ENCODE measurements at places on chromosomes 11 and 22.

DNA sequence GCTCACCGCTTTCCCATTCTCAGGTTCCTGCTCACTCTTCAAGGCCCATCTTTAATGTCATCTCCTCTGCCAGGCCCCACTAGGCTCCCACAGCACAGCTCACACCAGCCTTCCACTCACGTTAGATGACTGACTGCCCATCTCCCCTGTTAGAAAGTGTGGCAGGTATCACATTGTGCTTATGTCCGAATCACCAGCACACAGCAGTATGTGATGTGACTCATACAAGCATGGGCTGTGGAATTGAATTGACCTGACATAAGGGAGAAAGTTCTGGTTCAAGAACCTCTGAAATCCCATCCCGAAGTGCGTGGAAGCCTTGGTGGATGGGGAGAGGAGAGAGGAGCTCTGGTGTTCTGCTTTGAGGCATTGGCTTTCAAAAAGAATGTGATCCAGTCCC, 6.5 kb downstream of the VSTM5 start:
- DNase-seq: no peak

- no peak for DNase-seq
Measured at GRCh38 chr11:11789735-11790369, 51.9 kb upstream of the USP47 start.

GRCh38 chr11:109275931-109276330, 146.1 kb upstream of the C11orf87 start:
- no peak for DNase-seq

DNA sequence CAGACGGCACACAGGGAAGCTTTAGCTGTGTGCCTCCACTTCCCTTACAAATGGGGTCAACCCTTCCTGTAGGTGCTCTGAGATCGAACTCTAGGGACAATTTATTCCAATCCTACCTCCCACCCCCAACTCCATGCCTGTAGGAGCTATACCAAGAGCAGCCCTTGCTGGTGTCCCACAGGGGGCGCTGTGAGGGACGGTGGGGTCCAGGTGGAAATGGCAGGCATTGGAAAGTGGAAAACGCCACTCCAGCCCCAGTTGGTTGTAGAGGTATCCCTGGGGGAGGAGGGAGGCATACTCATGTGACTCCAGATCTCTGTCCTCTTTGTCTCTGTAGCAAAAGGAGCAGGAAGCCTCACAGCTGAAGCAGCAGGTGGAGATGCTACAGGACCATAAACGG, 161.3 kb downstream of the MYO18B start:
- DNase-seq: peak; percentile 41

- DNase-seq: no peak
Measured at GRCh38 chr11:34175284-34176019, 70.0 kb downstream of the NAT10 start.

GRCh38 chr11:79430280-79430679, 10.6 kb downstream of the TENM4 start:
- DNase-seq: no peak

- DNase-seq: no peak
Measured at GRCh38 chr11:36357831-36358230, 61.7 kb downstream of the PRR5L start.

GRCh38 chr11:76317296-76317695, 63.6 kb downstream of the THAP12 start:
- DNase-seq: no peak

GRCh38 chr11:113567867-113568544, 92.8 kb upstream of the DRD2 start:
- no peak for DNase-seq

GRCh38 chr11:29773656-29774264, 243.1 kb downstream of the KCNA4 start:
- DNase-seq: no peak

- no peak for DNase-seq
Measured at GRCh38 chr11:11499300-11499699, 122.5 kb downstream of the GALNT18 start.

DNA sequence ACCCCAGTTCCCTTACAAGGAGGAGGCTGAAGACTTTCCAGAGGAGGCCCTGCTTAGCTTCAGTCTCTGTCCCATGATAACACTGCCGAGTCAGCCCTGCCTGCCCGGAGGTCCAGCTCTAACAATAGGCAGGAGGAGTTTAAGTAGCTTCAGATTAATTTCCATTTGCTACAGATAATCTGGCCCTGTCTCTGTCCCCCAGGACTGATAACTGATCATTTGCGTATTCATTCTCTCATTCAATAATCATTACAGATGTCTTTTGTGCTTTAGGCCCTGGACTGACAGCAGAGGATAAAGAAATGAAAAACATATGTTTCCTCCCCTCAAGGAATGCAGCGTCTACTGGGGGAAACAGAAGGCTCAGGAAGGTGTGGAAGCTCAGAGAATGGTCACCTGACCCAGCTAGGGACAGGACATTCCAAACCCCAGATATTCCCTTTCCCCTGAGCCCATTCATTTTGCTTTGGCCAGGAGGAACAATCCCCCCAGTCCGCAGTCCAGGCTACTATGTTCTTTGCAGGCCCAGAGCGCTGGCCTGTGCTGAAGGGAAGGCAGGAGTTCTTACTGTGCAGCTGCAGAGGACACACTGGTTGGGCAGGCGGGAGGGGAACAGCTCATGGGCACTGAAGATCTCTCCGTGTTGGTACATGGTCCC, 20.8 kb downstream of the CHRDL2 start:
- no peak for DNase-seq

GRCh38 chr11:46417711-46418110, 26.1 kb upstream of the CHRM4 start:
- DNase-seq: no peak

DNA sequence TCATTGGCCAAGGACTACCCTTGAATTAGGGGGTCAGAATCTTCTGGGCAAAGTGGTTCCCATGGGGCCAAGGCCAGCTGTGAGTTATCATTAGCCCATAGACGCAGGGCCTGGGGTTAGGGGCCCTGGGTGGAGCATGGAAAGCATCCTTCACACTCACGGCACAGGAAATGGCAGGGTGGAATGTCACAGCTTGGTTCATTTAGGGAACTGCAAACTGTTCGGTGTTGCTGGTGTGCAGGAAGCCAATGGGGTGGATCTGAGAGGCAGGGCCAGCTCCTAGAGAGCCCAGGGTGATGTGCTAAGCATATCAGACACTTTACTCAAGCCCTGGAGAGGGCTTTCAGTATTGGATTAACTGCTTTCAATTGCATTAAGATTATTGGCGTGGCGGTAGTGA, 42.9 kb downstream of the TECTA start:
- DNase-seq: no peak

- DNase-seq: no peak
Measured at GRCh38 chr11:83151274-83151977, 5.5 kb upstream of the PCF11 start.

- DNase-seq: no peak
Measured at GRCh38 chr11:4619514-4619913, 11.5 kb upstream of the TRIM68 start.

DNA sequence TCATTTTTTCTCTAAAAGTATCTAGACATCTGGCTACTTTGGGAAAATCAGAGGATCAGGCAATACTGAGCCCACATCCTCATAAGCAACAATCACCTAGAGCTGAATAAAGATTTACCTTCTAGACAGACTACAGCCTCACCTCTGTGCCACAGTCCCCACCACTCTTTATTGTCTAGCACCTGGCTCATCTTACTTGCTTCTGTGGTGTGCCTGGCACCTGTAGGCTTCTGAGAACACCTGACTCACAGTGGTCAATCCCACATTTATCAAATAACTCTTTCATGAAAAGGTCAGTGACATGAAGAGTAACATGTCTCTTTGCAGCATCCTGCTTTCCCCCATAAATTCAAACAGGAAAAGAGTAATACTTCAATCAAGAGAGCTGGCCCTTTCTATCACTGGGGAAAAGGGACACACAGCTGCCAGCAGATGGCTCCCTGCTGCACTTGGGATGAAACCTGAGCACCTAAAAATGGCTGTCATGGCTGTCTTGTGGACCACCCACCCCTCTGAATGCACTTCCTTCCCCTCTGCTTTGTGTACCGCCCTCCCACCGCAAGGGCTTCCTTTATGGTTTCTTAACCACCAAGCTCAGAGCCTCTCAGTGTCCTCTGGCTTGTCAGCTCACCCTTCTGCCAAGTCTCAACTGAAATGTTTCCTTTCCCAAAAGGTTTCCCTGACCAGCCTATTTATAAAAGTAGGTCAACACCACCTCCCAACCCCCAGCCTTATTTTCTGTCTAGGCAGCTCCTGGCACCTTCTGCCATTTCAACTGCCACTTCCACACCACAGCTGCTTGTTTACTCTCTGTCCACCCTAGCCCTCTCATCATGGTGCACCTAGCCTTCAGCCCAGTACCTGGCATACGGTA, 9.3 kb downstream of the TFIP11 start:
- DNase-seq: peak; percentile 66

GRCh38 chr11:121372671-121373429, 79.3 kb upstream of the SORL1 start:
- no peak for DNase-seq

GRCh38 chr22:33034753-33035152, 23.4 kb downstream of the SYN3 start:
- DNase-seq: no peak

- DNase-seq: no peak
Measured at GRCh38 chr11:93743291-93743690, 1.8 kb downstream of the C11orf54 start.

GRCh38 chr11:76781046-76781801, 1.9 kb upstream of the TSKU start:
- no peak for DNase-seq

DNA sequence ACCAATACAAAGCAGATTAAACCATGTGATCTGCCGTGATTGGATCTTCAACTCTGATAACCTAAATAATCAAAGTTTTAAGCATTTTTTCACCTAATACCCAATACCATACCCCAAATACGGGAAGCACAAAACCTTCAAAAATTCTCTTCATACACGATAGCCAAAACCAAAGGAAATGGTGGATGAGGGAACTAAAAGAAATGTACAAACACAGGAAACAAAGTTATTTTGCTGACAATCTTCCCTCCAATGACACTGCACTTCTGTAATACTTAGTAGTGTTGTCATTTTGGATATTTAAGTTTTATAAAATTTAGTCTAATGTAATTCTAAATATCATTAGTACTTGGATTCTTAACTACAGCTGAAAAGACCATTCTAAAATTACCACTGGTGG, 27.0 kb downstream of the CSTF3 start:
- DNase-seq: no peak

- DNase-seq: no peak
Measured at GRCh38 chr11:24661331-24661730, 164.5 kb downstream of the LUZP2 start.

GRCh38 chr11:20110908-20111669, 49.2 kb downstream of the DBX1 start:
- peak; percentile 68 for DNase-seq

GRCh38 chr22:39432361-39432811, 24.4 kb upstream of the MGAT3 start:
- DNase-seq: no peak

DNA sequence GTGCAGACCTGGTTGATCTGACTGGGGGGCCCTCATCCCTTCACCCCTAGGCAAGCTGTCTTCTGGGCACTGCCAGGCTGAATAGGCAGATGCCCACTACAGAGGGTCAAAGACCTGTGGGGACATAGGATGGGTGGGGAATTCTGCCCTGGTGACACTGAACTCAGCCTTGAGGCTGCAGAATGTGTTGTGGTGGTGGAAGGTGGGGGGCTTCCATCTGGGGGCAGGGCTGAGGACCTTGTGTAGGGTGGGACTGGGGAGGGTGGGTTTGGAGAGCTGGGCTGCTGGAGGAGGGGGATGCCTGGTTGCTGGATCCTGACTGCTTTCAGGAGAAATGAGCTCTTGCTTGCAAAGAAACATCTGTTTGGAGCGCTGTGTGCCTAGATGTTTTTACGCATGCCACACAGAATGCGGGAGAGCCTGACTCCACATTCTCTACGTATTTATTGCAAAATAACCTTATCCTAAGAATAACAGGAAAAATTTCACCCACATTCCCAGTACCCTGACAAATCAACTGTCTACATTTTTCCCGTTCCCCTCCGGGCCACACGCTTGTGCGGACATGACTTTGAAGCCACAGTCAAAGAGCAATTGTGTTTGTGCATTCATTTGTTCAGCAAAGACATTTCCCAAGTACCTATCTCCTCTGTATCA, 18.3 kb downstream of the SMIM38 start:
- DNase-seq: no peak

GRCh38 chr11:121194731-121195596, 93.9 kb downstream of the TECTA start:
- peak; percentile 66 for DNase-seq

DNA sequence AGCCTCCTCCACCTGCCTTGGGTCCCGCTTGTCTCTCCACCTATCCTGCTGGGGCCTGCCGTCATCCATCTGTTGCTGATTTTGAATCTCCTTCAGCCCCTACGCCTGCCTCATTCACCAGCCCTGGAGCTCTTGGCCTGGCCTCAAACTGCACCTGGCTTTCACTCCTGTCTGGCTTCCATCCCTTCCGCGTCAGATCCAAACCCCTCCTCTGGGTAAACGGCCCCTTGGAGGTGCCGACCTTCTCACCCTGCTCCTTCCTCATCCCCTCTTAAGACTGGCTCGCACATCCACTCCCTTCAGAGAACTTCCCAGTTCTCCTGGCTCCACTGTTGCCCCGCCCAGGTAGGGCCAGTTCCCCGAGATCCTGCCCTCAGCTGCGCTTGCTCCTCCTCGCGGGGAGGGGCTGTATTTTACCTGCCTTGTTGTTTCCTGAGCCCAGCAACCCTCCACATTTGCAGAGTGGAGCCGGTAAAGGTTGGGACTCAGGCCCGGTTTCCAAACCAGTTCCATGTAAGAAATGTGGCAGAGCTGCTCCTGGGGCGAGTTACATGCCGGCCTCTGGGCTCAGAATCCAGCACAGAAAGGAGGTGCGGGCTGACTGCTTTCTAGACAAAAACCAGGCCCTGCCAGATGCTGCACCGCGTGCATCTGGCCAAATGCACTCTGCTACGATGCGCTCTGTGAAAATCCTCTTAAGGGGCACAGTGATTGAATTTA, 13.9 kb upstream of the SHANK2 start:
- no peak for DNase-seq

DNA sequence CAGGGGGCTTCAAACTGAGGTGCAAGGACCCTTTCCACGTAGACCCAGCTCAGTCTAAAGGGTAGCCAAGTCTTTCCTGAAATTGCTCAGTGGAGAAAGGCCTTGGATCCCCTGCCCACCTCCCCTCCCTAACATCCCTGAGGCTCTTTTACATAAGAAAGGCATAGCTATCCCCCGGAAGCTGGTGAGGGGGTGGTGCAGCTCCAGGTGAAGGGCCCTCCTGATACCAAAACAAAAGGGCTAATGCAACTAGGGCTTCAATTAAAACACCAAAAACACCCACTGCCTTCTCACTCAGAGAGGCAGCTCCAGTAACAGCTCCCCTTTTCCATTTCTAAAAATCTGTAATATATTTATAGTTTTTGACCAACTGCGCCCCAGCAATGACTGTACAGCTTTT, 5.8 kb downstream of the SHANK2 start:
- no peak for DNase-seq

- no peak for DNase-seq
Measured at GRCh38 chr22:24566899-24567511, 11.2 kb downstream of the SNRPD3 start.

DNA sequence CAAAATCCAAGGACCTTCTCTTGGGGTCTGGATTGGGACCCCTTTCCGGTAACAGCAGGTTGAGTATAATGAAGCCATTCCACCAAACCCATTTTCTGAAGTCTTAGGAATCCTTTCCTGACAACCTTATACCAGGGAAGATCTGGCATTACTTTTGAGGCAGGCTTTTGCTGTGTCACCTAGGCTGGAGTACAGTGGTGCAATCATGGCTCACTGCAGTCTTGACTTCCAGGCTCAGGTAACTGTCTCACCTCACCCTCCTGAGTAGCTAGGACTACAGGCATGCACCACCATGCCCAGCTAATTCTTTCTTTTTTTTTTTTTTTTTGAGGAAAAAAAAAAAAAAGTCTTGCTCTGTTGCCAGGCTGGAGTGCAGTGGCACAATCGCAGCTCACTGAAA, 55.8 kb upstream of the TREH start:
- DNase-seq: no peak
